ENCODE measurements at places on chromosomes 1 and 21.

DNA sequence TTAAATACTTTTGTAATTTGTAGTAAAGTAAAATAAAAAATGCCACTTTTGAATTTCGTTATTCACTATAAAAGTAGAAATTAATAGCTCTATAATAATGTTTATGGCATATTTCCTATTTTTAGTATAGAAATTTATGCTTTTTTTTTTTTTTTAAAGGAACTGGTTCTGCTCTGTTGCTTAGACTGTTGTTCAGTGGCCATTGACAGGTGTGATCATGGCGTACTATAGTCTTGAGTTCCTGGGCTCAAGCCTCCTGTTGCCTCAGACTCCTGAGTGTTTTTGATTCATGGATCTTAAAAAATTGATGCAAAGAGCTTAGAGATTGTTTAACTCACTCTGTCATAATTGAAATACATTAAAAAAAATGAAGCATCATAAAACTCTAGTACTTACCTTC lies 53.6 kb downstream of the RPS6KC1 start:
- DNase-seq = peak; percentile 9

GRCh38 chr1:28280977-28281381 lies 21.7 kb downstream of the SESN2 start:
- DNase-seq = no peak

DNA sequence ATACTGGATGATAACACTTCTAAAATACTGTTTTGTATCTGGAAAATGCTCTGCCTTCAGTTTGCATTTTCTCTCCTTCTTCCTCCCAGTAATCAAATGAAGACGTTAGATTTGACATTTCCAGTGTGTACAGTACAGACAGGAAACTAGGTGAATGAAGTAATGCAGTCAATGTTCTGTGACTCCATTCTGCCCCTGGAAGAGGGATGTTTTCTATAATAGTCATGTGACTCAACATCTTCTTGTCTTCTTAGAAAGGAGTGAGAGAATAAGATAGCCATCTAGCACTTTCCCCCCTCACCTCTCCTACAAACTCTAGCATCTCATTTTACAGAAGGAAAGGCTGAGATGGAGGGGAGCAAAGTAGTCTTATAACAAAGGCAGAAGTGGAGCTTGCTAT lies 77.6 kb downstream of the DDR2 start:
- DNase-seq = no peak

DNA sequence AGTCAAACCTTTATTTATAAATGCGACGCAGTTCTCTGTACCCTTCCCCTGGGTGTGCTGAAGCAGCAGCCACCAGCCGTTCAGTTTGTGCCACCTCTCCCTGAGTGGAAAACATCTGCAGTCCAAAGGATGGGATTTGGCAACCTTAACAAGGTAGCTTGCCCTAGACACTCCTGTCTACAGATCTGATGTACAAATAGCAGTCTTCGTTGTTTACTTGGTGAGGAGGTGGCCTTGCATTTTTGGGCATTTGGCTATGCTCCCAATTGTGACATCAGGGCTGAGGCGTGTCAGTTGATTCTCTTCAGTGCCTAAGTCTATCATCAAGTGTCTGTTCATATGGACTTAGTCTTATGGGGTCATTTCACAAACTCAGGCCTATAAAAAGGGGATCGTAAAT lies 59.8 kb downstream of the KDM1A start:
- DNase-seq = no peak

- no peak for DNase-seq
Measured at GRCh38 chr1:204420039-204421004, 8.7 kb upstream of the PPP1R15B start.

- DNase-seq = peak; percentile 29
Measured at GRCh38 chr1:6245869-6246496, 2.0 kb downstream of the HES3 start.

- no peak for DNase-seq
Measured at GRCh38 chr1:48887796-48888195, 111.1 kb upstream of the BEND5 start.

GRCh38 chr1:230800891-230801840 lies 54.0 kb downstream of the CAPN9 start:
- DNase-seq = no peak

DNA sequence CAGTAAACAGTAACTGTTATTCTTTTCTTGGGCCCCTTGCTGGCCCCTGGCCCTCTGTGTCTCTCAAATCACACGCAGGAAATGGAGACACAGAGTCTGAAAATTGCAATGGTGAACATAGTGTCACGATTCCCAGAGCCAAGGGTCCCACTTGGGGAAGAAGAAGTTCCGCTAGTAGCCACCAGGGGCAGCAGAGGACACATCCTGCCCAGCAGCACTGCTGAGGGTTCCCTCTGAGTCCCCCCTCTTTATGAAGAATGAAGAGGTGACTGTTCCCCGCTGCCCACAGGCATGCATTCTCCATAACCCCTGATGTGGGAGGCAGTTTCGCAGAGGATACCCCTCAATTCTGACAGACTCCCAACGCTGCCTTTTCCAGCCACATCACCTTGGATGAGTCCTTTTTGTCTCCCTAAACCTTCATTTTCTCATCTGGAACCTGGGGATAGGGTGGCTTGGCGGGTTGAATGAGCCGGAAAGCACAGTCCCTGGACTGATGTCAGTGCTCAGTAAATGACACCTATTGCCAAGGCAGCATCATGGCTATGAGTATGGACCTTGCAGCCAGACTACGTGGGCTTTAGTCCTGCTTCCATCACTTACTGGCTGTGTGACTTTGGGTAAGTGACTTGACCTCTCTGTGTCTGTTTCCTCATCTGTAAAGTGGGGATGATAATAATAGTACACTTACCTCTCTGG lies 238.0 kb upstream of the TMEM51 start:
- DNase-seq = peak; percentile 58

- no peak for DNase-seq
Measured at GRCh38 chr1:212487286-212487685, 54.6 kb downstream of the NENF start.

DNA sequence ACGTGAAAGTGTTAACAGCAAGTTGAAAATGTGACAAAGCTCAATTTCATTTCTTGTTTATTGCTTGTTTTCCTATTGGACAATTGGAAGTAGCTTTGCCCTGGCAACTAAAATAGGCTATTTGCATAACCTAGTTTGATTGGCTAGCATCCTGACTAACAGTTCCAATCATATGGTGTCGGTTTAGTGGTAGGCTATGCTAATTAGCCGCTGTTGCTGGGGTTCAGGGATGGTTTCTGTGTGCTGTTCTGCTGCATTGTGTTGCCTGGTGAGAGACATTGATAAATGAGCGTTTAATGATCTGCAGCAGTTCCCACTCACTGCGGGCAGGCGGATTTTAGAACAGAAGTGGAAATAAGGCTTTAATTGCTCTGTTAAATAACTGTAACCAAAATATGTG lies 68.5 kb downstream of the DYRK1A start:
- DNase-seq = no peak

- DNase-seq = no peak
Measured at GRCh38 chr21:40936178-40936577, 89.2 kb upstream of the DSCAM start.

DNA sequence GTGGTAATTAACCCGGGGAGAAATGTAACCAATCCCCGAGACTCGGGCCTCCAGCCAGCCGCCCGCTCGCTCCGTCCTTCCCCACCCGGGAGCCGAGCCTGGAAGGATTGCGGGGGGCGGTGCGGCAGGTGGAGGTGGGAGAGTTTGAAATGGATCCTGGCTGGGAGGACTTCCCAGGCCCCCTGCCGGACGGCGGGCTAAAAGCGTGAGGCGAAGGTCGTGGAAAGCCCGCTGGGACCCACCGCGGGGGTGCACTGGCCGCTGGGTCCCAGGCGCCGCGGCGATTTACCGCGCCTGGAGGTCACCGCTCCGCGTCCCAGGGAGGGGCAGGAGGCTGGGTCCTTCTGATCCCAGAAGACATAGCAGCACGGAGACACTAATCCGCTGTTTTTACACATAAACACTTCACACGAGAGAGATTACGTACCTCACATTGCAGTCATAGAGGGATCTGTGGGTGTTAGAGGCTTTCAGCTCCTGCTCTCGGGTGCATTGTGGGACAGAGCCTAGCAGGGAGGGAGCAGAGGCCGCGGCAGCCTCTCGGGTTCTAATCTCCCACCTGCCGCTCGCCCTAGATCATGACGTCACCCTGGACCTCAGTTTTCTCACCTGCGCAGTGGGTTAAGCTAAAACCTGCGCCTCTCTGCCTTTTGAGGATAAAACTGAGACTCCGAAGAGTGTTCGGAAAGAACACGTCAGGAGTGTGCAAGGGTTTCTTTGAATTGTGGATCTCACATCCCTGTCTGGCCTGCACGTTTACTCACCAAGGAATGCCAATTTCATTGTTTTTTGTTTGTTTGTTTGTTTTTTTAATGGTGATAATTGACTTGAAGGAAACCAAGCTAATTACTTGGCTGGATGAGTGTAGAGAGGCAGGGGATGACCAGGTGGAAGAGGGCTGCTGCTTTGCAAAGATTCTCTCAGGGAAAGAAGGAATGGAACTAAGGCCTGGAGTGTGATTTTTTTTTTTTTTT lies 17.1 kb upstream of the TMEM9 start:
- no peak for DNase-seq

DNA sequence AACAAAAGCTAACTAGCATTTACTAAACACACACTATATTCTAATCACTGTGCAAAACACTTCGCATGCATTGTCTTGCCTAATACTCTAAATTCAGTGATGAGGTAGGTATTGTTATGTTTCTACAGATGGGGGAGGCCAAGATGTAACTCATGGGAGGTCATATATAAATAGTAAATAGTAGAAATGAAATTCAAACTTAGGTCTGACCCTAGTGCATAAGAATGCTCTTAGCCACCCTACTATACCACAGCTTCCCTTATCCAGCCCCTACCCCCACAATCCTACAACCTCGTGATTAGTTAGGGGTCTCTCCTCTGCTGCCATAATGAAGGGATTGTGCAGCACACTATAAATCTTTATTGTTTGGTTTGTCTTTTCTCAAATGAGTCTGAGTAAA lies 3.3 kb downstream of the PFDN2 start:
- no peak for DNase-seq

GRCh38 chr1:247332215-247332622 lies 552 bp upstream of the ZNF496 start:
- DNase-seq = peak; percentile 43

Data from OCI-LY7 (cell line).